Stimulated activated CD8-positive, alpha-beta memory T cell treated with anti-CD3 and anti-CD28 coated beads, Interleukin-12 subunit alpha, Interleukin-12 subunit beta, amount 100 ng/mL, for 1 hour (primary cell): ENCODE measurements at places on chromosomes 6 and 20.
A peak's percentile ranks its signal among the peaks of the same experiment; 100 is the strongest.

- no peak for DNase-seq
Observed at GRCh38 chr6:6522709-6523108, 65.8 kb upstream of the LY86 start.

DNA sequence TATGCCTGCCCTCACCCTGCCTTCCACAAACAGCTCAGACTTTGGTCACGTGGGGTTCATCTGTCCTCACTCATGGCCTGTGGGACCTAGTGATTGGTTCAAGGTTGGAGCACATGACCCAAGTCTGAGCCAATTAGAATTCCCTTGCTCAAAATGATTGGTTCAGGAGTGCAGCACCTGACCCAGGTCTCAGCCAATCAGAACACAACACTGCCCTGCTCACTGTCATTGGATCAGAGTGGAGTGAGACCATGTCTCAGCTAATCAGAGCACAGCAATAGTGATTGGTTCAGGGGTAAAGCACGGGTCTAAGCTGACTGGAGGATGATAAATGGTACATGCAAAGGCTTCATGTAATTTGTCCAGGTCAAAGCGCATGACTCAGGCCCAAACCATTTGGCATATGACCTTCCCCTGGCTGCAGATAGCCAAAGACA, 102.2 kb downstream of the PREX1 start:
- DNase-seq: no peak

DNA sequence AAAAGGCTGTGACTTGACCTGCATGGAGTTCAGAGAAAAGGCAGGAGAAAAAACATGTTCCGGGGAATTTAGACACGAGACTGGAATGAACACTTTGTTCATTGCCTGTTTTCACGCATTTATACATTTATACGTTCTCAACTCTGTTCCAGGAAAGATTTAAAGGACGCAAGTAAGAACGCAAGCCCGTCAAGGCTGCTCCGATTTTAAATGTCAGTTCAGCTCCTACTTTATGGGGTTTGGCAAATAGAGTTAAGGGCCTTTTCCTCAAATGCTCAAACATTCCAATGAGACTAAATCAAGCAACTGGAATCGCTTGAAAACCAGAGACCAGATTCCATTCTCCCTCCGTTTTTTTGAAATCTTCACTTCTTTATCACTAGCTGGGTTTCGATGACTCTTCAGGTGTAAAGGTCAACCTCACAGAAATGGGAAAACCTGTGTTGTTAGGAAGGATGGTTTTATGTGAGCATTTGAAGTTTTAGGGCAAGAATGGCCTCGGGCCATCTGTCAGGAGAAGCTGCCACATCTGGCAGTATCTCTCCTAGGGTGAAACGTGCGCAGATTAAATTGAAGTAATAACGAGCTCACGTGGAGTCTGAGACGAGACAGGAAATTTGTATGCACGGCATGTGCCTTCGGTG, 24.9 kb downstream of the TTLL2 start:
- DNase-seq: no peak

- peak; percentile 95 for DNase-seq
Observed at GRCh38 chr6:37499433-37500293, at the start of gene CCDC167. CCDC167 (minus strand) TSS chr6:37499893; CDS start chr6:37499863, 30 bp downstream.

- no peak for DNase-seq
Observed at GRCh38 chr6:516213-516612, 124.7 kb downstream of the IRF4 start.

DNA sequence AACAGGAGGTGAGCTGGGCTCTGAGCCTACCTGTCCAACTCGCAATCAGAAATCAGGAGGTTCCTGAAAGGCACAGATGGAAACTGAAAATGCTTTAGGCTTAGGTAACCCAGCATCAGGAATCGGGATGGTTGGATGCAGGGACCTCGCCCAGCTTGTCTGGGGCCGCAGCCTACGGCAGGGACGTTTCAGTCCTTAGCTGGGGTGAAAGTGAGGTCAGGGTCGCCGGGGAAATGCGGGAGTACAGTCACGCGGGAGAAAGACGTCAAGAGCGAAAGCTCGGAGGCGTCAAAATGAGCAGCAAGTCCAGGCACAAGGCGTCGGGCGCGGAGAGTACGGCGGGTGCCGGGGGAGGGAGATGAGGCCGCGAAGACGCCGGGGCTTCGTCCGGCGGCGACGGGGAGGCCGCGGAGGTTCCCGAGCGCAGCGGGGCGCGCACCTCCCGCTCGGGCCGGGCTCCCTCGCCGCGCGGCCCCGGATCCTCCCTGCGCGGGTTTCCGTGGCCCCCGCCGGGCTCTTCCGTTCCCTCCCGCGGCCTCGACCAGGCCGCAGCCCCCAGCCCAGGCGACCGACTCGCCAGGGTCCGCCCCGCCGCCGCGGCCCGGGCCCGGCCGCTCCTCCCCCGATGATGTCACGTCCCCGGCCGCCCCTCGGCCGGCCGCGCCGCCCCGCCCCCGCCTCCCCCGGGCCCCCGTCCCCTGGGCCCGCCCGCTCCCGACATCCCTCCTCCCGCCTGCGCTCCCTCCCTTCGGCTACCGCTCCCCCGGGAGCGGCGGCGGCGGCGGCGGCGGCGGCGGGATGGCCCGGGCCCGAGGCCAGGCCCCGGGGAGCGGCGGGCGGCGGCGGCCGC, at the start of gene EBF4:
EBF4 (plus strand) TSS at position 745 of the 850 bp plus-strand sequence. CDS start 866 bp downstream, outside the sequence.
- DNase-seq: no peak

DNA sequence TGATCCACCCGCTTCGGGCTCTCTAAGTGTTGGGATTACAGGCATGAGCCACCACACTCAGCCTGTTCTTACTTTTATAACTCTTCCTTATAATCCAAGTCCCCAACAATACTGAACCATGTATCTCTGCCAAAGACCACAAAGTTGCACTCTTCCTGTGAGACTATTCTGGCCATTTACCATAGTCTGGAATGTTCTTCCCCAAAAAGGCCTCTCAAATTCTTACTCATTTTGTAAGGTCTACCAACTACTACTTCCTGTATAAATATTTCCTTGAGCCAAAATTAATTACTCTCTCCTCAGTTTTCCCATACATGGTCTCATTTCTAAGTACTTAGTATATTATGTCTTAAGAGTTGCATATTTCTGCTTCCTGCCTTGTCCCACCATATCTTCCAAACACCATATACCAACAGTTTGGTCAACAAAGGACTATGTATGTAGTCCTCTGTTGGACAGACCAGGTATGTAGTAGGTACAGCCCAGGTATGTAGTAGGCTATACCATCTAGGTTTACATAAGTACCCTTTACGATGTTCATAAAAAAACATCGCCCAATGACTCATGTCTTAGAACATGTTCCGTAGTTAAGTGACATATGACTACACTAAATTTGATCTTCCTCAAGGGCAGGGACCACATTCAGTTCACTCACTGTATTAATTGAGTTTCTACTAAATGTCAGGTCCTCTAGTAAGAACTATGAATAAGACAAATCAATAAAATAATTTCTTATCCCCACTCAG, 22.0 kb downstream of the RANBP9 start:
- DNase-seq: no peak

GRCh38 chr20:57566803-57567459, 6.0 kb downstream of the PCK1 start:
- DNase-seq: no peak

GRCh38 chr6:161459008-161459615, 185.3 kb upstream of the AGPAT4 start:
- no peak for DNase-seq

DNA sequence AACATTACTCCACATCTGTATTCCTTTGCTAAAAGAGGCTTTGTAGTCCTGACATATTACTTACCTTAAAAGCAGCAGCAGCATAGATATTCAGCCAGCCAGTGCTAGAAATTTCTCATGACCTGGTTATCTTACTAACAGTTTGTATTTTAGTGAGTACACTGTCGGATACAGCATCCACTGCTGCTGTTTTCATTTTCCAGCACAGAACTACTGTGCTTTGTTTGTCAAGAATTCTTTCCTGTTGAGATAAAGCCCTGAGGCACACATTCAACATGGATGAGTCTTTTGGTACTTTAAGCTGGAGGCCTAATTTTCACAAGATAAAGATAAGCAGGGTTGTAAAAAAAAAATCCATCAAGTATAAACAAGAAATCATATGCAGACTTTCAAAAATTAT, 311.2 kb upstream of the OPRM1 start:
- no peak for DNase-seq

DNA sequence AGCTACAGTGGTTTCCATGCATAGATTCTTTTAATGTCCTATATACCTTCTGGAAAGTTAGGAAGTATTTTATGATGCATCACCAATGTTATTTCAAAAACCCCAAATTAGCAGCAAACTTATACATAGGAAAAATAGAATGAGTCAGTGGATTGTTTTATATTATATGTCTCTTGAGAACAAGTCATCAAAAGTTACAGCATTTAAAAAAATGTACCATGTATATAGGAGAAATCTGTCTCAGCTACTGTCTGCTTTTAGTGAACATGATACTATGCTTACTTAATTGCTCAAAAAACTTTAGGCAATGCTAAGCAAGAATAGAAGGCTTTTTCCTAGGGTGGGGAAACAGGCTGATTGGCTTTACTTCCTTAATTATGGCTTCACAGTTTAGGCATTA, 365.3 kb downstream of the SAMD5 start:
- DNase-seq: no peak

DNA sequence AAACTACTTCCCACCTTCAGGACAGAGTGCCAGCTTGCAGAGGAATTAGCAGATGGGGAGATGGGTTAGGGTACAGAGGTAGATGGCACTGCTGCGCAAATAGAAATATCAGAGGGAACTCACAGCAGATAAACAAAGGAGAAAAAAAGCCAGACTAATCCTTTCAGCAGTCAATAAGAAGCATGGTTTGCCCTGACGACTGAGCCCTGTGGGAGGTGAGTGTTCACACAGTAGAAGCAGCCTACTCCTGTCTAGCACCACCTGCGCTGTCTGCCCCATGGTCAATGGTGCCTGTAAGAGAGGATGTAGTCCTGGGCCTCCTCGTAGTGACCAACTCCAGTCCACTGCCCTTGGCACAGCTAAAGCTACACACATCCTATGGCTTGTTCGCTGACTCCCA, 174.1 kb downstream of the IBTK start:
- no peak for DNase-seq

- DNase-seq: no peak
Observed at GRCh38 chr6:91098006-91098405, 511.1 kb upstream of the MAP3K7 start.

DNA sequence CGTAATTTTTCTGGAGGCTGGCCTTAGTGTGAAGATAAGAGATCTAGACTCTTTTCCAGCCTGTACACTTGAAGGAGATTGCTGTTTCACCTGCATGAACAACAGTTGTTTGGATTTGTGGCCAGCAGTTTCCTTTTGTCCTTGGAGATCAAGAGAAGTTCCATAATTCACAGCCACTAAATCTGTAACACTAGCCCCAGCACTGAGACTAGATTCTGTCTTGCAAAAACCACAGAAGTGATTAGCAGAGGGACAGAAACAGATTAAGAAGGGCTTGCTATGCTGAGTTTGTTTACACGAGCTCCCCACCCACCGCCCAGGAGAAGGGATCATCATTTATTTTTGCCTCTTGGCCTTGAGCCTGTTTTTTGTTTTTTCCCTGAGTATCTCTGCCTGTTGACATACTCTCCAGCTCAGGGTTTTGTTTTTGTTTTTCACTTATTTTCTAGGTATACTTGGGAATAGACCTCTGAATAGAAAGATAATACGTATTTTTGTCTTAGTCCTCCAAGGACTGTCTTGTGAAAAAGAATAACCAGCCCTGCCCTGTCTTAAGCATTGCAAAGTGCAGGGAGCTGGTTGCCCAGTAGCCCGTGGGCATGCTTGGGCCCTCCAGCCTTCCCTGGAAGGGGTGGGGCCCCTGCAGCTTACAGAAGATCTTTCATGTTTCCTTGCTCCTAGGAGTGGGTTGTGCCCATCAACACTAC, 93.1 kb upstream of the SOX4 start:
- DNase-seq: no peak

DNA sequence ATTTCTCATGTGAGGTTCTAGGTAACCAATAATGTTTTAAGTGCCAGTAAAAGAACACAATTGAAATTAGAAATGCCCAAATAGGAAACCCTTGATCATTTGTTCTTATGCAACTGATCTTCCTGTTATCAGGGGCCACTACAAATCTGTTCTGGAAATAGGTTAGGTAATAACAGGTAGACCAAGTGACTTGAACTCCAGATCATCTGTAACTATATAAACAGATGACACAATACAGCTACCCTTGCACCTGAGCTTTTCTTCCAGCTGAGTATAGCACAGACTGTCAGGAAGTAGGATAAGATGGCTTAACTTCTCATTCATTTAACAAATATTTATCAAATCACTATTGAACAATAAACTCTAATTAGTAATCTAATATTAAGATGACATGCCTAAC, 52.5 kb downstream of the MAN1A1 start:
- DNase-seq: no peak

- DNase-seq: no peak
Observed at GRCh38 chr6:49782293-49782692, 4.8 kb downstream of the PGK2 start.

GRCh38 chr6:41228616-41229015, 467 bp downstream of the TREML4 start:
- no peak for DNase-seq

GRCh38 chr20:57708694-57709673, 831 bp downstream of the PMEPA1 start:
- peak; percentile 10 for DNase-seq

GRCh38 chr20:19213946-19214490, 1.6 kb downstream of the SLC24A3 start:
- no peak for DNase-seq

DNA sequence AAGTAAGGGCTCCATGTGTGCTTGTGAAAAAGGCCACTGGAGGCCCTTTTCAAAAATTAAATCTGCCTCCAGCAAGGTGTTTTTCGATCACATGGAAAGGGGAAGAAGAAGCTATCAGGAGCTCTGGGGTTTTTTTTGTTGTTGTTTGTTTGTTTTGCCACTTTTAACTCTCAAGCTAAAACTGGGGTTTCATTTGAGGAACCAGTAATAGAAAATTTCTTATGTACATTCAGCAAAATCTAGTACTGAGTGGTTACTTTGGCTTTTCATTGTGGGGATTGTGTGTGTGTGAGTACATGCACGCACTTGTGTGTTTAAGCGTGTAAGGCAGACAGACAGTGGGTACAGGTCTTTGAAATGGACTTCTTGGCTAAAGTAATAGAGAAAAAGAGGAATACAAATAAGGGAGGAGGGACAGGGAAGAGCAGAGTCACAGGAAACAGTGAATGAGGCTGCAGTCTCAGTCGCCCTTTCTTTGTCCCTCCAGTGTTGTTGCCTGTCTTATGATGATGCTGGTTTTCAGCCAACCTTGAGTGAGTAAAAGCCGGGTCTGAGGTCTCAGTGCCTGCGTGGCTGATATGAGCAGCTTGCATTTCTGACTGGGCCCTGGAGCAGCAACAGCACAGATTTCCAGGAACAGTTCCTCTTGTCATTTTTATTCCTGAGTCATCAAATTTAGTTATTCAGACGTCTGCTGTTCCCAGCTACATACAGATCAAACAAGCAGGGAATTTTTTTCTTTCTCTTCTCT, 26.2 kb downstream of the SLC16A10 start:
- no peak for DNase-seq

DNA sequence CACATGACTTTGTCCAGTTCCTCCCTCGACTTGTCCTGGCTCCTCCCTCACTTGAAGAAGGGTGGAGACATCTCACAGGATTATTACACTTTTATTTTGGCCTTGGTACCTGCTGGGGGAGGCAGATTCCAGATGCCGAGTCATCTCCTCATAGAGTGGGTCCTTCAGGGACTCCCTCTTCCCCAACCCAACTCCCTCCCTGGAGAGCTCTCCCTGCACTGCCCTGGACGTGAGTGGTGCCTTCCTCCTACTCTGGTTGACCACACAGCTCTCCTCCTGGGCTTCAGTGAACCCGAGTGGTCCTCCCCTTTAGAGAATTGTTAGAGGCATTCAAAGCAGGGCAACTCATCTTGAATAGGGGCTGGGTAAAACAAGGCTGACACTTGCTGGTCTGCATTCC, 40.9 kb upstream of the MC3R start:
- DNase-seq: no peak

GRCh38 chr6:110178626-110179405, 654 bp downstream of the WASF1 start:
- DNase-seq: peak; percentile 35
